Activated gamma-delta T cell treated with Interleukin-2 at 50 U/mL for 16 hours (primary cell): ENCODE measurements at places on chromosomes 2 and 18.

GRCh38 chr2:199428291-199428690 lies 29.4 kb downstream of the SATB2 start:
- no peak for DNase-seq

- no peak for DNase-seq
Measured at GRCh38 chr2:234300932-234301823, 195.7 kb downstream of the ARL4C start.

- no peak for DNase-seq
Measured at GRCh38 chr18:44589693-44590355, 90.9 kb upstream of the SETBP1 start.

DNA sequence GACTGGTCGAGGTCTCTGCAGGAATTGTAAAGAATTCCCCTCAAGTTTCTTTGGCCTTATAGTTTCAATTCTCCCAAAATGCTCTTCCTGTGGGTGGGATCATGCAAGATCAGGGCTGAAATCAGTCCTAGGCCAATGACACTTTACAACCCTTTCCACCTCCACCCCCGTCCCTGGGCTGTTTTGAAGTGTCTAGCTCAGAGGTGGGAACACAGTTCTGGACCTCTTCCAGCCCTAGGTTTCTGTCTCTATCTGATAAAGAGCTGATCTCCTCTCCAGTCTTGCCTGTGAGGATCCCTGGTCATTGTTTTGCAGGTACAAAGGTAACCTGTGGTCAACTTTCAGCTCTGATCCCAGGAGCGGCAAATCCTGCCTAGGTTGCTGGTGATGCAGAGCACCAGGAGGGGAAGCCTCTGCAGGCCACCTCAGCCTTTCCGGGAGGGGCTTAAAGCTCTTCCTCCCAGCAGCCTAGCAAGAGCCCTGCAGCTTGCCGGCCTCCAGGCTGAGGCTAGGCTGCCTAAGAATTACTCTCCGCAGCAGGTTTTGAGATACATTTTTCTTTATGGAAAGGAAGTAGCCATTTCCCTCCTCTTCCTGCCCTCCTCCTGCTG lies 69.8 kb upstream of the WIPF1 start:
- no peak for DNase-seq

GRCh38 chr2:216217904-216218260 lies 108.7 kb downstream of the XRCC5 start:
- no peak for DNase-seq

- DNase-seq: no peak
Measured at GRCh38 chr18:79867666-79868065, 69.9 kb downstream of the KCNG2 start.

DNA sequence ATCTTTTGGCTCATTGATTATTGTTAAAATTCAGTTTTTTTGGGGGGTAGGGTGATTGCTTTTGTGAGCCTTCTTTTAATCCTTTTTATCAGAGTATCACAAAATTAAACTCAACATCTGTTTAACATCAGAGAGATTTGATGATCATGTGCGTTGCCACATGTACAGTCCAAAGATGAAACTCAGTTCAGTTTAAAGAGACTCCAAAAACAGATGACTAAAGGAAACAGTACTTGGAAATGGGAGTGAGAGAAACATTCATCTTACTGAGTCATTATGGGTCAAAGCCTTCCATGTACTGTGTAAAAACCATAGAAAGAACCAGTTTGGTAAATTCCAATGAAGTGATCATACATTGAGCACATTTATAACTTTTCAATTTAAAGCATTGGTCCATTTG lies 53.0 kb downstream of the LYPD6 start:
- DNase-seq: no peak

DNA sequence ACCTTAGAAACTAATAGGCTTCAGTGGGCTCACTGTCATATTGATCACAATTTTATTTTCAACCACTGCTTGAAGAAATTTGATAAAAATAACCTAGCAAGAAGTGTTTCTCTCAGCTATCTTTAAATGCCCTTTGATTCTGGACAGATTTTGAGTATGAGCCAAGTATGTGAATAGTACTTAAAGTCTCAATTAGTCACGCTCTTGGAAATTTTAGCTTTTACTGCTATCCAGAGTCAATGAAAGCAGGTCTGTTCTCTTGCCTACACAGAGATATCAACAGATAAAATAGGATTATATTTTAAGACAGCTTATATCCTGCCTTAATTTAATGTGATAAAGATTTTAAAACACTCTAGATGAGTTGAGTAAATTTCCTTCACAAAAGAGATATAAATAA lies 337.3 kb downstream of the CBLN2 start:
- no peak for DNase-seq

- peak; percentile 69 for DNase-seq
Measured at GRCh38 chr2:96870626-96871255, 861 bp upstream of the SEMA4C start.

GRCh38 chr2:73366060-73366459 lies 19.6 kb upstream of the ALMS1 start:
- DNase-seq: no peak

- DNase-seq: no peak
Measured at GRCh38 chr18:33571998-33572787, 5.8 kb upstream of the ASXL3 start.

DNA sequence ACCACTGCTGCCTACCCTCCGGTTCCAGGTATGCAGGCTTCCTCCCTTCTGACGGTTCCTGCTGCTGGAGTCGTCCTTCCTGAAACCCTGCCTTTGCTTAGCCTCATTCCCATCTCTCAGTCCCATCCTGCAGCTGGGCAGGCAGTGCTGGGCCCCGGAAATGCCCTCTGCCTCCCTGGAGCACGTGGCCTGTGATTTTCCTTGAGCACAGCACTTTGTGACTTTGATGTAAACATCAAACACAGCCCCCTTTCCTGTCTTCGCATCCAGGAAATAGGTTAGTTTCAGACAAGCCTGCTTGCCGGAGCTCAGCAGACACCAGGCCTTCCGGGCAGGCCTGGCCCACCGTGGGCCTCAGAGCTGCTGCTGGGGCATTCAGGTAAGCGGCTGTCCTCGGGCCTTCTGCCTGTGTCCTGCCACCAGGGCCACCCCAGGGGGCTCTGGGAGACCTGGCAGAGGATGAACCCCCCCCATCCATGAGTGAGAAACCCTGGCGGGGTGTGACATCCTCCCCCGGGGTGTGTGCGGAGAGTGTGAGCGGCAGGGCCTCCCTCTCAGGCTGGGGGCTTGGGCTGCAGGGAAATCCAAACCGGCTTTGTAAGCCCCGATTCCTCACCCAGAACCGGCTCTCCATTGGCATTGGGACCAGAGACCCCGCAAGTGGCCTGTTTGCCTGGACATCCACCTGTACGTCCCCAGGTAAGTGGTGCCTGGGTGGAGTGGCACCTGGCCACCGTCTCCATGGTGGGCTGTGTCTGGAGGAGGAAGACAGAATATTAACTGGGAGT lies at the start of gene ZAP70:
ZAP70 (plus strand) TSS at position 281 of the 788 bp plus-strand sequence. CDS start 10,461 bp downstream, outside the sequence.
- DNase-seq: peak; percentile 65

- DNase-seq: no peak
Measured at GRCh38 chr18:45044787-45045186, 364.1 kb downstream of the SETBP1 start.

DNA sequence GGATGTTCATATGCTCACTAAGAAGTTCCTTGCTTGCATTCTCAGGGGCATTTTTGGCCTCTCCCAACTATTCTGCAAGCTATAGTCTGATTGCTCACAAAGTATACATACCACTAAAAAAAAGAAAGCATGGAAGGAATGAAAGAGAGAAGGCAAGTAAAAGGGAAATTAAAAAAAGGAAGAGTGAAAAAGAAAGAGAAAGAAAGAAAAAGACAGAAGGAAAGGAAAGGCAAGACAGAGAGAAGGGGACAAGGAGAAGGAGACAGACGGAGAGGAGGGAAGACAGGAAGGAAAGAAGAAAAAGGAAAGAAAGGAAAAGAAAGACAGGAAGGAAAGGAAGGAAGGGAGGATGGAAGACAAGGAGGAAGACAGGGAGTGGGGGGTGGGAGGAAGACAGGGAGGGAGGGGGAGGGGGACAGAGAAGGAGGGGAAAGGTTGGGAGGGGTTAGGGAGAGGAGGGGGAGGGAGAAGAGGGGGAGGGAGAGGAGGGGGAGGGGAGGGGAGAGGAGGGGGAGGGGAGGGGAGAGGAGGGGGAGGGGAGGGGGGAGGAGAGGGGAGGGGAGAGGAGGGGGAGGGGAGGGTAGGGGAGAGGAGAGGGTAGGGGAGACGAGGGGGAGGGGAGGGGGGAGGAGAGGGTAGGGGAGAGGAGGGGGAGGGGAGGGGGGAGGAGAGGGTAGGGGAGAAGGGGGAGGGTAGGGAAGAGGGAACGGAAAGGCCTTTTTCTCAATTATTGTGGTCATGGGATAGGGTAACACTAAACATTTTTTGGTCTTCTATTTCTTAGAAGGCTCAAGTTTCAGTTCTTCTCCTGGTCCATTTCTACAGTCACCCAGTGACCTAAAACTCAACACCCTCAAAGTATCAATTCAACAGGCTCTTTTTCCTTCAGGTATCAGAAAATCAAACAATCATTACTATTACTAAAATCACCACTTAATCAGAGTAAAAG lies 50.7 kb downstream of the CERKL start:
- DNase-seq: no peak

DNA sequence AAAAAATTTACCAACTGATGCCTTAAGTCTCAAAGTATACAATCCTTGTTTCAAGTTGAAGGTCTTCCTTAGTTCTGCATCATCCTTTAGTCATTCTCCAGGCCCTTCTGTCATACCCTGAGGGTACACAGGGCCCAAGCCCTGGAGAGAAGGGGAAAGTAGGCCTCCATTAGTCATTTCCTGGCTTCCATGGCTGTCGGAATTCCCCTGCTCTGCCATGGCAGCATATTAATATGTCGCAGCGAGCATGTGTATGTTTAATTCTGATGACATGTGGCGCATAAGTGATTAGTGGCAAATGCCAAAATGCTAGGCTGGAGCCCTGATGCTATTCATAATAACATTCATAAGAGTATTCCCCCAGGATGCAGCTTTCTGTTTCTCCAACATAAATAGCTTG lies 22.1 kb downstream of the GPR39 start:
- DNase-seq: no peak

GRCh38 chr2:42865884-42866881 lies 73.8 kb upstream of the HAAO start:
- DNase-seq: no peak

DNA sequence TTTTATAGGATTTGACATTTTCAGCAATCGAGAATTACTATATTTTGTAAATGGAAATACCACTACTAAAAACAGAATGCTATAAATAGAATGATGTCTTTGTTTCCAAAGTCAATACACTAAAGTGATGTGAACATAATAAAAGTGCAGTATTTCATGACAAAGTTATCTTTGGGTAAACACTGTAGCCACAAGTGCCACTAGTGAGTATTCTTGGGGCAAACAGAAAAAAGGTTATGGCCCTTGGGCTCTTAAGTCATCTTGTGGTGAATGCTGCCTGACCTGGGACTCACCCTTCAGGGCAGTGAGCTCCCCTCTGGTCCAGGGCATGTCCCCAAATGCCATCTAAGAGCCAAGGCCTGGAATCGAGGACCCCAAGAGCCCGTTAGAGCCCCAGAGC lies 99.2 kb upstream of the KYNU start:
- DNase-seq: no peak

DNA sequence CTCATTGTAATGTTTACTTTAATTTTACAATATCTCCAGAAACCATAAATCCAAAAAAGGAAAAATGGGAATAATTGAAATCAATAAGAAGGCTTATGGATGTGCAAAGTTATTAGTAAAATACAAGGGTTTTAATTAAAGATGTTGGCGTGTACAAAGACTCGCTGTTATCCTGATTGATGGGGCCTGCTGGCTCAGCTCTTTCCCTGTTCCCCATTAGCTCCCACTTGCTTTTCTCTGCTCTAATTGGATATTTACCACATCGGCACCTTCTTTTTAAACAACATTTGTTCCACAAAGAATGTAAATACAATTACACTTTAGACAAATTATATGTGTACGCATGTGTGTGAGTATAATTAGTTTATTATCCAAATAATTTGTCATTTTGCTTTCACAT lies 796.6 kb downstream of the ERBB4 start:
- DNase-seq: no peak

DNA sequence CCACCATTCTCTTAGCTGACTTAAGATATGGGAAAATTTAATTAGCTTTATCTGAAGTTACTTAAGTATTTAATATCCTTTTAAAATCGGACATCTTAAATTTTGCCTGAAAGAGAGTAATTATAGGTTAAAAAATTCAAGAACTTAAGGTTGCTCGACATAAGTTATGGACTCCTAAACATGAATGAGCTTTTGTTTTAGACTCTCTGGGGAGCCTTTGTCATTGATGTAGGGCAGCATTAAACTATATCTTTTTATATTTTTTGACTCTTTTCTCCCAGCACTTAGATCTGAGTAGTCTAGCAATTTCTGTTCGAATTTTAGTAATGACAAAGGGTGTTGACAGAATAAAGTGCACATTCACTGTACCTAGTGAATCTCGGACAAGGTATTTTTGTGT lies 4.7 kb downstream of the PHLPP1 start:
- DNase-seq: no peak

DNA sequence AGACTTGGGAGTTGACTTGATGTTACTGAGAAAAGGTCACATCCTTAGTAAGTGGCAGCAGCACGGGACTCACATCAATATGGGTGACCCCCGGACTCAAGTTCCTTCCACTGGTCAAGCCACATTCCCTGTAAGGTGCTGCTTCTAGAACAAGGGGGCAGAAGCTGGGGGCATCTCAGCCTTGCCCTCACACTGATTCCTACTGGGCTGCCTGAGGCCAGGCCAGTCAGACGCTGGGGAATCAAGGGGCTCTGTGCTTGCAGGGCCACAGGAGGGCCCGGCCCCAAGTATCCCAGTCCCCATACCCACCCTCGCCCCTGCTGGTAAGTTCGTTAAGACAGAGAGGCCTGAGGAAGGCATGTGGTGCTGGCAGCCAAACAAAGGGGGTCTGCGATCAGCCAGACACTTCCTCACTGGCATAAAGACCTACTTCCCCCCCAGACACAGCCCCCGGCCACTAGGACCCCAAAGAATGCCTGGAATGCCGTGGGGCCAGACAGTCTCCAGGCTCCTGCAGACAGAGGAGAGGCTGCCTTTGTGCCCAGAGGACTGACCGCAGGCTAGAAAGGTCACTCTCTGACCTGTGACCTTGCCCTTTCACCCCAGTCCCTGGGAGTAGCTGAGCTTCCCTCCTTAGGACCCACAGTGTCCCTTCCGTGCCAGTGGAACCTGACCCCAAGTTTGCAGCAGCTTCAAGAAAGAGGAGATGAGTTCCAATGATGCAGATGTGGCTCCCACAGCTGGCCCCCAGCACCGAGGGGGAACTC lies 83.6 kb downstream of the HS1BP3 start:
- DNase-seq: no peak

DNA sequence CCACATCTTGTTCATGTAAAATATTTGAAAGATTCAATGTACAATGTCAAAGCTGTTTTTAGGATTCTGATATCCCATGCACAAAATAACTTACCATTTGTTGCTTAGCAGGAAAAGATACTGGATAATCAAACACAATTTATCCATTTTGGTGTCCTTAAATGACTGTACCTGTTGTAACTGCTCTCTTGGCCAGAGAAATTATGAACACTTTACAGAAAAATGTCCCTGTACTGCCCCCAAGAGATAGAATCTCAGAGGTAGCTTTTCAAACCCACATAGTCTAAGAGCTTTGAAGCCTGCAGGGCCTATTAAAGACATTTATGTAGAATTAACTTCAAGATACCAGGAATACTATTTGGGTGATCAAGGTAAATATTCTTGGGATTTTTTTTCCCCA lies 12.2 kb upstream of the ME2 start:
- no peak for DNase-seq
